ENCODE measurements at places on chromosomes 7 and 10.
A peak's percentile ranks its signal among the peaks of the same experiment; 100 is the strongest.

GRCh38 chr7:79454361-79454960 lies 994 bp upstream of the MAGI2 start:
- peak; percentile 79 for DNase-seq

DNA sequence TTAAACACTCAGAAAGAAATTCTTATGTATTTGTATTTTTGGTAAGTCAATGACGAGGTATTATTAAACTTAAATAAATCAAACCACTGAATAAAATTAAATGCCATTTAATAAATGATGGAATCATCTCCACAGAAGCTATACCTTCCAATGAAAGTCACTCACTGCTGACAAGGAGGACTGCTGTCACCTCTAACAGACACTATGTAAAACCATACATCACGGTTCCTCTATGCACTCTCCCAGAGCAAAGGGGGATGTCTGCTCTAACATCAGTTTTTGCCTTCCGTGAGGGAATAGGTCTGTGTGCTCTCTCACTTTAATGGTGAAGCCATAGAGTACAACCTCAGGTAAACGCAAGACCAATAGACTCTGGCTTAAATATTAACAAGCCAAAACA lies 99.7 kb upstream of the DDC start:
- no peak for DNase-seq

DNA sequence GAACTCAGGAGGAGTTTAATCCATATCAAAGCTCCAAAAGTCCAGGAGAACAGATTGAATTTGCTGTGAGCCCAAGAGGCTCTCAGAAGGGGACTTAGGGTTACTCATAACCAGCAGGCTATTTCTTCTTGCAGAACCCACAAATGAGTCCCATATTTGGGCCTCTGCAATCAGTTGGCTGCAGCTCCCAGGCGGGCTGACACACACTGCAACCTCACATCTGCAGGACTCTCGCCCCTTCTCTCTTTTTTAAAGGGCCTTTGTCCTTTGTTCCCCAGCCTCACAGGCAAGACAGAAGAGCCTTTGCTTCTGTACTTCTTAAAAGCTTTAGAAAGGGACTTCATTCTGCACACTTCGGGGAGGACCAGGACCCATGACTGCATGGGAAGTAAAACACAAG lies 26.7 kb downstream of the CREB3L2 start:
- no peak for DNase-seq

DNA sequence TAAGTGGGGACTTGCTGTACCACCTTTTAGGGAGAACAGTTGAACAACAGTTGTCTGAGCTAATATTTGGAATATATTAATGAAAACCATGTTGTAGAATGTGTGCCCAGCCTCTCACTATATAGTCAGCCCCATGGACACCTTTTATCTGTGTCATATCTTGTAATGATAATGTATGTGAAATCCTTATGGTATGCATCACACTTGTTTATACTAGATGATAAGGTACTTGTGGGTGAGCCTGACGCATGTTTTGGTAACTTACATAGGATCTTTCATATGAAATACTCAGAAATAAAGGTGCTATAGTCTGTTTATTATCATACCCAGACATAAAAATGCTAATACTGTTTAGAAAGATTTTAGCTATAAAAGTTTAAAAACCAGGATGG lies 32.8 kb downstream of the CAMK1D start:
- DNase-seq = no peak

DNA sequence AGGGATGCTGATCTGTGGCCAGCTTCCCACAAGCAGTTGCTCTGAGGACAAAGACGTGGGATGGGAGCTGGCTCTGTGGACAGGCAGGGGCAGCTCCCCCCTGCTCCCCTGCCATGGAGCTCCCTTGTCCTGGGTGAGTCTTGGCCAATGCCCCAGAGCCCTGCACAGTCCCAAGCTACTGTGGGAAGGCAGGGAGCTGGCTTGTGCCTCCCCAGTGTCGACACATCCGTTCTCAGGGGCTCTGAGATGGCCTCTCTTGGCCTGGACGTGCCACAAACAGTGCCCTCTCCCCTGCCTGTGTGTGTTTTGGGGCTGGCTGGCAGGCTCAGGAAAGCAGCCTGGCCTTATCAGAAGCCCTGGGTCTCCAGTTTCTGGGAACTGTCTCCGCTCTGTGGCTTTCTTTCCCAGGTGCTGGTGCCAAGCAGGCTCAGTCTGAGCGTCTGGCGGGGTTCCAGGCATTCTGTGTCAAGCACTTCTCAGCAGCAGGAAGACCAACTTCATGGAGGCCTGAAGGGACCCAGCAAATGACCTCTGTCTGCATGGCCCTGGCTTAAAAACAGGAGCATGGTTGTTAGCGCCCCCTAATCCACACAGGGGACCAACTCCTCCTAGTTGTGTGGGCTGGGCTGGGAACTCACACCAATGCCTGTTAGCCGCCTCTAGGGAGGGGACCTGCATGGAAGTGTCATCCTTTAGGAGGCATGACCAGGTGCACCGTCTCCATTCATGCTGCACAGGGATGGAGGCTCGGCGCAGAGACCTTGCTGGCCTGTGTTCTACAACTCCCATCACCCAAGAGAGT lies 375.2 kb downstream of the RPS24 start:
- DNase-seq = no peak

DNA sequence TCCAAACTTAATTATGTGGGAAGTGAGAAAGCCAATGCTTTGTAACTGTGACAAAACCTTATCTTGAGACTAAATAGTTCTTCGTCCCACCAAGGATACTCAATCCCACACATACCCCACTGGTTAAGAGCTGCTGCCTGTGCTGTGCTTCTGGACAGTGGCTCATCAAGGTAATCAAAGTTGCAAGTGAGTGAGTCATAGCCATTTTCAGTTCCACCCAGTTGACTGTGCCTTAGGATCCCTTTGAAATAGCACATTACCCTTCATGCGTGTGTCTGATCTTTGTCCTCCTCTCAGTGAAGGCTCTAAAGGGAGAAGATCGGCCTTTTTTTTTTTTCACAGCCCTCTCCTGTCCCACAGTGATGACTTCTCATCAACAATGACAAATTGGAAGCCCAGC lies 706.0 kb upstream of the AUTS2 start:
- DNase-seq = no peak

DNA sequence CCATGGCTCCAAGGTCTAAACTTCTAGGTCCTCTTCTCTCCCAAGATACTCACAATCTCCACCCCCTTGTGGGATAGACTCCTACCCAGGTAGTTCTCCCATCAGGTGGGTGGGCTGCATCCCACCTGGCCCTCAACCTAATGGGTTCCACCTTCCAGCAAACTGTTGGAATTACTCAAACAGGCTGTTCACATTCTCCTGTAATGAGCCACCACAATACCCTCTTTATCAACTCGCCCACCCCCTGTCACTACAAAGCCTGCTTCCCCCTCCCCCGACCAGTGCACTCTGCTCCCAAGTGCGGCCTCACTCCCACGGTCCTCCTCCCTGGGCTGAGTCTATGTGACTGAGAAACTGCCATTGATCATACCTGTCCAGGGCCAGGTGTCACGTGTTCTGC lies 10.4 kb upstream of the HTR5A start:
- DNase-seq = no peak

DNA sequence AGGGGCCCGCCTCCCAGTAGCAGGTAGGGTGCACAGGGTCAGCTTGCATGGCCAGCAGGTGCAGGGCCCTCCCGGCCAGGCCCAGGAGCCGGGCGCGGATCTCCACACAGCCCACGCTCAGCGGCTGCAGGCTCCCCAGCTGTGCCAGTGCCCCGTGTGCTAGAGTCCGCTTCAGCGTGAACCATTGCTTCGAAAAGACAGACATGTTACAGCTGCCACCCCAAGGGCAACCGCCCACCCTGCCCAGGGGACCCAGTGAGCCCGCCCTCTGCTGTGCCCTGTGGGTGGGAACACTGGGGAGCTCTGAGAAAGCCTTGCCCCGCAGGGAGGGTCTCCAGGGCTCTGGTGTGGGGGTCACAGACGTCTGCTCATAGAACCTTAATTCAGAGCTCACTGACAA lies 64.3 kb upstream of the NKX6-2 start:
- DNase-seq = no peak

DNA sequence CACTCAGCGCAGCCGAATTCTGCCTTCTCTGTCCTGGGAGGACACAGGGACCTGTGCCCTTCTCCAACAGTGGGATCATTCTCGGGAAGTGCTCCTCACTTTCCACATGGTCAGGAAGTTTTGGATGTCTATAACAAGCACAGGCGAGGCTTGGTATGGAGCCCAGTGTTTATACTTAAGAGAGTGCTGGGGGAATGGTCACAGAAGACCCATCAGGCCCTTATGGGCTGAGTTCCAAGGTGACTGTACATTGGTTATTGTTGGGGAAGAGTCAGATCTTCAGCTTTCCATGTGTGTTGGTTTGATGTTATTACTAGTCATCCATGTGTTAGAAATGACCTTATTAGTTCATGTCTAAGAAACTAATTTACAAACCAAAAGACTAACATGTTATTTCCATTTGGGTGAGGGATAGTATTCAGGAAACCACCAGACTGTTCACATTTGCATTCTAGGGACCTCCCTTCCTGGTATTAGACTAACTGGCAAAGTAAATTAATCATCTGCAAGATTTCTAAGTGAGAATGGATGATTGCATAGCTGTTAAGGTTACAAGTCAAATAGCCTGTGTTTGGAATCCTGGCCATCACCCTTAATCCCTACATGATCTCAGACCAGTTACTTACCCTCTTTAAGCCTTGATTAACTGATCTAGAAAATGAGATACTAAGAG lies 834.2 kb downstream of the LRMDA start:
- no peak for DNase-seq

GRCh38 chr10:123792248-123792978 lies 99.2 kb downstream of the CPXM2 start:
- no peak for DNase-seq

DNA sequence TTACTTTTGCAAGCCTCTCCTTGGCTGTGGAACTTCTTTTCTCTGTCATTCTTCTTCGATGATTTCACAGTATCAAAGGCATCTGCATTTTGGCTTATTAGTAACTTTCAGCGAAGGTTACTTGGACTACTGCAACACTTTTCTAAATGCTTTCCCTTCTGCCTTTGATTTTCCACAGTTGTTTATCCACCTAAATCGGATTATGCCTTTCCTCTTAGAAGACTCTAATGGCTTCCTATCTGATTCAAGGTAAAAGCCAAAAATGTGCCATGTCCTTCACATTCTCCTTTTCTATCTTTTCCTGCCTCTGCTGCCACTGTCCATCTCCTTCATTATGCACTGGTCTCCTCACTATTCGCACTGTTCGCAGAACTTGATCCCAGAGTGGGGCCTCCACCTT lies 1606.3 kb upstream of the LRRTM3 start:
- DNase-seq = no peak

DNA sequence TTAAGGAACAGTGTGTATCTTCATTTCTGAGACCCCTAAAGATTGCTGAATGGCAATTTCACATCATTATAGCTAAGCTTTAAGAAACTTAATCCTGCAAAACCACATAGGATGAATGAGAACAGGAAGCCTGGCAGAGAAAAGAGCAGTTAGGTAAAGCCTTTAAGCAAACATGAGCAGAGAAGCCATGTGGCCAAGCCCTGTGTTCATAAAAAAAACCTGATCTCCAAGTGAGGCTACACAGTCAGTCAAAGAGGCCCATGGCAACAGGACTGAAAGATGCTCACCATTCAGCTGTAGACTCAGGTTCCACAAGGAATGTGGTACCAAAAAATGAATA lies 9.3 kb downstream of the LIPA start:
- no peak for DNase-seq

GRCh38 chr10:88996927-88997326 lies 6.3 kb downstream of the FAS start:
- no peak for DNase-seq

- no peak for DNase-seq
Observed at GRCh38 chr10:103736763-103737162, 118.6 kb downstream of the SH3PXD2A start.

DNA sequence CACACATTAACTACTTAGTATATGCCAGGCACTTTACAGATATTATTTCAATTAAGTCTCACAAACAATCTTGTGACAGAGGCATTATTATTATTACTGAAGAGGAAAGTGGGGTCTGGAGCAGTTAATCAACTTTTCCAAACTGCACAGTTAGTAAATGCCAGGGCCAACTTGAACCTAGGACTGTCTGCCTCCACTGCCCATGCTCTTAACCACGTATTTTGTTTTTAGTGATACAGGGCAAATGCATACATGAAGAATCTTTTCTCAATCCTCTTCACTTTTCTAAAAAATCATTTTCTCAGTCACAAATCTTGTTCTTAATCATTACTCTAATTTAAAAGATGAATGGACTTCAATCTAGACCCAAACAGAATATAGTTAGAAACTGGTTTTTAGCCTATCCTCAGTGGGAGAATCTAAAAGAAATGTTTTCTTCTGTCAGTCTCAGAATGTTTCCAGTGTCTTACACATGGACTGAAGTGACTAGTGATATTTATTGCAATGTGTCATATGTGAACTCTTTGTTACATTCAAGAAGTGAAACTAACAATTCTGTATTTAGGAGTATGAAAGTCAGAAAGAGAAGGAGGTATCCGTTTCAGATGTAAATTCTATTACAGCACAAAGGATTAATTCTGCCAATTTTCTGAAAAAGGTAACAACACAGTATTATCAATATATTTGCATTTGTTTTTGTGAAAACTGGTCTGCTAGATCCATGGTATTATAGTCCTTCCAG lies 55.5 kb upstream of the CCNJ start:
- DNase-seq = peak; percentile 8

DNA sequence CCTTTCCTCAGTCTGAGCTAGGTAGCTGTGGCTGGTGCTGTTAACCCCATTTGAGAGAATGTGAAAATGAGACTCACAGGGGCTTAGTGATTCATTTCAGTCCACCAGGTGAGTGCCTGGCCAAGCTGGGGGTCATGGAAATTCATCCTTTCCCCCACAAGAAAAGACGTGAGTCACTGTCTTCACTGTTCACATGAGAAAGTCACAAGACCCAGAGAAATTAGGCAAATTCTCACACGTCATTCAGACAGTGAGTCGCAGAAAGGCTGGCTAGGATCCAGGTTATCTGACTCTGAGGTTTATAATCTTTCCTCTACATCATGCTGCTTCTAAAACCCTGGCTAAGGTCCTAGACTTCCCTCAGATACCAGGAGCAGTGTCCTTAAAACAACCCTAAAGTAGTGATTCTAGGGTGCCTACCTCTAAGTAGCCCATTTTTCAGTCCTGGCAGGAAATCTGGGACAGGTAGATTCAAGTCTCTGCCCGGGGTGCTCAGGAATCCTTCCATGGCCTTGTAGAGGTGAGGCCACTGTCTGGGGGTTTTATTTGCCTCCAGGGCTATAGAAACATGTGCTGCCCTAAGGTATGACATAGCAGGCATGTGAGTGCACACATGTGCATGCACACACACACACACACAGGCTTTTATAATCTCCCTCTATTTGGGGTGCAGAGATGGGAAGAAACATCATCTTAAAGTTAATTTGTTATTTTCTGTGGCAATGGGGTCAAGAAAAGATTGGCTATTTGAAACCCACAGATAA lies 427.9 kb upstream of the CELF2 start:
- peak; percentile 22 for DNase-seq

GRCh38 chr7:44977304-44977958 lies 1.4 kb downstream of the MYO1G start:
- DNase-seq = peak; percentile 87
